ENCODE measurements at places on chromosomes 1 and 21.

- peak; percentile 74 for DNase-seq
Measured at GRCh38 chr1:33392639-33393038, 38.3 kb downstream of the PHC2 start.

- DNase-seq: peak; percentile 15
Measured at GRCh38 chr1:51303751-51304251, 26.6 kb downstream of the TTC39A start.

- DNase-seq: no peak
Measured at GRCh38 chr1:176066709-176067108, 140.4 kb downstream of the COP1 start.

DNA sequence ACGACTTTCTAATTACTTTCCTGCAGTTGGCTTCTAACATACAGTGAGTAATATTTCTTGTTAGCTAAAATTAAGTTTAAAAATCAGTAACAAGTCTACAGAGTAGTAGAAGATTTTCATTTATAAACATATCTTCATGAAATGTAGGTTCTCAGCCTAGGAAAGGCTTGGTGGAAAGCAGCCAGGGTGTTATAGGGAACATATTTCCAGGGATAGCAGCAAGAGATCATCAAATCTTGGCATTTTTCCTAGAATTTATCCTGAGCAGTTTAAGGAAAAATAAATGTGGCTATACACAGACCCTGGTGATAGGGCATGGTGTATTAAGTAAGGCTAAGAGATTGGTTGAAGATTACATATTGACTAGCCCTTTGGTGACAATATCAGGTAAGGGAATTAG is 203.5 kb upstream of the NEGR1 start:
- peak; percentile 63 for DNase-seq

DNA sequence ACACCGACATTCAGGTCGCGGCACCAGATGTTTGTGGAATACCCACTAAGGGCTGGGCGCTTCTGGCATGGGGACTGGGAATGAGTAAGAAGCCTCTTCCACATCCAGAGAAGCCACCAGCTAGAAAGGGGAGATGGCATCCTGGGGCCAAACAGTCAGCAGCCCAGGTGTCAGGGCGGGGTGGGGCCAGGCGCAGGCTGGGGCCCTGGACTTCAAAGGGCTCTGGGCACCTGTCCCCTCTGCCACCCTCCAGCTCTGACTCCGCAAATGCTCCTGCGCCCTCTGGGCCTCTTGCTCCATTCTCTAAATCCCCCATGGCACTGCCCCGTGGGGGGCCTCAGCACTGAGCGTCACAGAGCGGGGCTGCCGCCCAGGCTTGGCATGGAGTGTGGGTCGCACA is 70.4 kb downstream of the MEGF6 start:
- no peak for DNase-seq

DNA sequence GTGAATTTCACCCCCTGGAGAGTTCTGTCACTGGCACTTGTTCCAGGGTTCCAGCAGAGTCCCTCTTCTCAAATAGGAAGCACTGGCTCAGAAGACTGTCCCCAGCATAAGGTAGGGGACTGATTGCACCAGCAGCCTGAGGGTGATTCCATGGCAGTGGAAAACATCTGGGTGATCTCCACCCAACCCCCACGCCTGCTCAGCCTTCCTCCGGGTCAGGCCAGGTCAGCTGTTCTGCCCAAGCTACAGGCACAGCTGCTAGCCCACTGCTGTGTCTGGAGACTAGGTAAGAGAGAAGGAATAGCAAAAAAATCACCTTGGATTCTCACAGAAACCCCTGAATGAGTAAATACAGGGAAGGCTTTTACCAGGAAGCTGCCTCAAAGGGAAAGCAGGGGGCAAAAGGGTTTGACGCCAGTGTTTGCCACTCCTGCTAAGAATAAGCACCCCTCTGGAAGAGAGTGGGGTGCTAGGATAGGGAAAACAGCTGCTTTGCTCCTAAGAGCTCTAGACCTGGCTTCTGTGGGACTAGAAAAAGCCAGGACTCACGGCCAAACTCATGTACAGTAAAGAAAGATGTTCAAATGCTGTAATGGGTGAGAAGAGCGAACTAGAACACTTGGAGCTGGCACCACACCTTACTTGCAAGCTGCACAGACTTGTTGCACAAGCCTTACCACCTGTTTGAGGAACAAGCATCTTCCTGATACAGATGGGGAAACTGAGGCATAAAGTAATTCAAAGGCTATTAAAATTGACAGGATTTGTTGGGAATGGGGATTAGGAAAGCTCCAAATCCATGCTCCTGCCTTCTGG is 1.0 kb upstream of the DENND2D start:
- no peak for DNase-seq

- peak; percentile 37 for DNase-seq
Measured at GRCh38 chr1:24374891-24375786, 38.4 kb downstream of the STPG1 start.

All from fibroblast of skin of right quadriceps (primary cell).